ENCODE measurements at places on chromosomes 13 and 19.

GRCh38 chr13:92272177-92272576 lies 873.8 kb downstream of the GPC5 start:
- DNase-seq, result no peak

- DNase-seq, result no peak
Observed at GRCh38 chr19:19406878-19407632, 1.6 kb downstream of the GATAD2A start.

GRCh38 chr13:22196777-22197176 lies 525.9 kb downstream of the FGF9 start:
- no peak for DNase-seq

GRCh38 chr13:108003626-108004025 lies 211.7 kb downstream of the LIG4 start:
- peak; percentile 23 for DNase-seq

DNA sequence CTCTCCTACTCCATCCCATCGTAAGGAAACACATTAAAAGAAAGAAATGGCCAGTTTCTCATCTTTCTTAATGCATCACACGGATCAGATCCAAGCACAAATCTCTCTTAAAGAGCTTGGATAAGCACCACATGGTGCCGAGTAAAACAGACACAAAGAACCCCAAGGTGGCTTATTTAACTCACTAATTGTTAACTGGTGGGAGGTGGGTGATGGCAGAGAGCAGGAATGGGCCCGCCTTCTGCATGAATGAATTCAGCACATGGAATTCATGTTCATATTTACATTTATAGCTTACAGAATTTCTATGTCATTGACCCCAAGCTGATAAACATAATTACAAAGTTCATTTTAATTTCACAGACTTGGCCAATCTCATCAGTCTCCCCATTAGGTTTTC lies 89.9 kb downstream of the MZT1 start:
- DNase-seq, result no peak

DNA sequence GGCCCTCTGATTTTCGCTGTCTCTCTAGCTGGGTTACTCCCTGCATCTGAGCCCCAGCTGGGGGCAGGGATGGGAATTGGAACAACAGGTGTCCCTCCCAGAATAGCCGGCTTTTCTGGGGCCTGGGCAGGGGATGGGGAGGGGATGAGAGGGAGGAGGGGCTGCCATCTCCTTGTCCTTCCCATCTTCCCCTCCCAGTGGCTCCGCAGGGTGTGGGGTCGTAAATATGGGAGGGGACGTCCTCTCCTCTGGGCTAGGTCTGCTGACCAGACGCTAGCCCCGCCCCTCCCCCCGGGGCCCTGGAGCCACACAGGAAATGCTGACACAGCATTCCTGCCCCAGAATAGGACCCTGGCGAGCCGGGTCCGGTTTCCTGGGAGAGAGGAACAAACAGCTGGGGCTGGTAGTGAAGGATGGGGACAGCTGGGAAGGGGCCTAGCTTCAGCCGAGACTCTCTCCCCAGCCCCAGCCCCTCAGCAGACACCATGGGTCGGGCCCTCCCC lies 1.1 kb downstream of the RYR1 start:
- no peak for DNase-seq
